ENCODE measurements at places on chromosomes 16 and 17. TPM values are rescaled to one million over a fixed set of nuclear protein-coding genes. Genes with fewer than 3 reads are reported as not detected.
A peak's percentile ranks its signal among the peaks of the same experiment; 100 is the strongest.

GRCh38 chr16:28531777-28532744 lies 6.7 kb downstream of the NUPR1 start:
- H3K4me1 ChIP-seq = peaks cover 19% of the 10 kb centered on the region
- H3K36me3 ChIP-seq = peaks cover 22% of the 10 kb centered on the region
- DNase-seq = peak; percentile 79
- no peaks in the 10 kb centered on the region for H3K27me3 ChIP-seq

- no peaks in the 10 kb centered on the region for H3K36me3 ChIP-seq
- no peak overlapping the region for H3K27ac ChIP-seq
- H3K4me3 ChIP-seq = no peak overlapping the region
- H3K4me1 ChIP-seq = peaks cover 13% of the 10 kb centered on the region
Measured at GRCh38 chr17:34306466-34306865, 12.8 kb upstream of the CCL8 start.

COX6A2 gene
- 1,540 TPM for polyA plus RNA-seq

DNA sequence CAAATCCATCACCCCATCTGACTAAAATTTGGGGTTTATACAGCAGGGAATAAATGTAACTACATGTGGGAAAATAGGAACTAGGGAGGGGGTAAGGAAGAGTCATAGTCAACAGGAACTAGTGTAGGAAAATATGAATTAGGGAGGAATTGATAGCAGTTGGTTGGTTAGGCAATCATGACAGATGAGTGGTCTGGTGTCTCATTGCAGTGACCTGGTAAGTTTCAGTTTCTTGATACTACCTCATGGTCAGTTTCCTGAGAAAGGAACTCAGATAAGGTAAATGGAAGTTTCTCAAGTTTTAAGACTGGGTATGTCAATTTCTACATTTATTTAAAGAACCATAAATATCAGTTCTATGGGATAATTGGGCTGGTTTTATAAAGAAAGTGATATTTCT lies 442.3 kb downstream of the NPIPA7 start:
- H3K27me3 ChIP-seq = no peaks in the 10 kb centered on the region
- no peaks in the 10 kb centered on the region for H3K4me1 ChIP-seq
- no peaks in the 10 kb centered on the region for H3K36me3 ChIP-seq

GRCh38 chr16:23081675-23082119 lies 67.6 kb downstream of the USP31 start:
- no peak for DNase-seq
- peaks cover 8% of the 10 kb centered on the region for H3K4me1 ChIP-seq
- H3K27ac ChIP-seq = no peak overlapping the region
- no peaks in the 10 kb centered on the region for H3K27me3 ChIP-seq
- H3K36me3 ChIP-seq = no peaks in the 10 kb centered on the region

GRCh38 chr16:85216522-85217375 lies 104.5 kb upstream of the CIBAR2 start:
- no peak overlapping the region for H3K4me3 ChIP-seq
- H3K27me3 ChIP-seq = no peaks in the 10 kb centered on the region
- no peak overlapping the region for H3K27ac ChIP-seq
- no peak for DNase-seq

DNA sequence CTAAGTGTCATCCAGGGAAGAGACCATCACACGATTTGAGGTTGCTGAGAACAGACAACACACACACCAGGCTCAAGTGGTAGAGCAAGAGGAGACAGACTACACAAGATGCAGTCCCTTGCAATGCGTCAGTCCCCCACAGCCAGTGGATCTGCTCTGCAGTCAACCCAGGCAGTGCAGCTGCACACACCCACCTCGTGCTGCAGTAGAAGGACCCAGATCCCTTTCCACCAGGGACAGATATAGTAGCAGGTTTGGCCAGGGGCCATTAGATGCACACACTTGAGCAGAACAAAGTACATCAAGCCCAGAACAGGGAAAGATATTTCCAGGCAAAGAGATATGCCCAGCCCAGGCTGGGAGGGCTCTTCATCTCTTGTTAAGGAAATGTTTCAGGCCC lies 112.9 kb downstream of the GRIN2A start:
- no peak overlapping the region for H3K27ac ChIP-seq
- peaks cover 10% of the 10 kb centered on the region for H3K4me1 ChIP-seq
- H3K36me3 ChIP-seq = no peaks in the 10 kb centered on the region
- peak; percentile 33 for DNase-seq

GRCh38 chr17:60496041-60496440 lies 30.0 kb downstream of the APPBP2 start:
- no peak overlapping the region for H3K4me3 ChIP-seq
- no peak for DNase-seq
- H3K36me3 ChIP-seq = peaks cover 93% of the 10 kb centered on the region
- H3K27ac ChIP-seq = no peak overlapping the region
